ENCODE measurements at places on chromosomes 16 and 17. TPM values are rescaled to one million over a fixed set of nuclear protein-coding genes. Genes with fewer than 3 reads are reported as not detected.

The ZC3H7A gene
- 22.1 TPM for total RNA-seq

The SLC38A8 gene
- total RNA-seq: not detected

The PLCD3 gene
- 15.3 TPM for total RNA-seq

The PHF23 gene
- total RNA-seq: 40.3 TPM

The IKZF3 gene
- total RNA-seq: not detected

The MYH8 gene
- not detected for total RNA-seq

The ENO3 gene
- total RNA-seq: 2.9 TPM

The C16orf89 gene
- not detected for total RNA-seq

The ACSM2A gene
- not detected for total RNA-seq

The PRMT7 gene
- 30.8 TPM for total RNA-seq

The PCGF2 gene
- total RNA-seq: 7.6 TPM

The VAMP2 gene
- total RNA-seq: 2.0 TPM

The FOXN1 gene
- not detected for total RNA-seq

The SPAG5 gene
- 90.9 TPM for total RNA-seq

The MT4 gene
- not detected for total RNA-seq

The PMFBP1 gene
- total RNA-seq: 0.68 TPM

The C17orf50 gene
- not detected for total RNA-seq

The EFCAB5 gene
- not detected for total RNA-seq

The ZNF624 gene
- total RNA-seq: 2.1 TPM

The RNF227 gene
- total RNA-seq: 7.8 TPM

The ZG16 gene
- not detected for total RNA-seq

The AANAT gene
- not detected for total RNA-seq

The SNX20 gene
- total RNA-seq: not detected

All from RPMI7951 (cell line).